ENCODE measurements at places on chromosomes 16 and 17. TPM values are rescaled to one million over a fixed set of nuclear protein-coding genes. Genes with fewer than 3 reads are reported as not detected.

- no peaks in the 10 kb centered on the region for H3K27me3 ChIP-seq
- DNase-seq = no peak
- H3K27ac ChIP-seq = no peak overlapping the region
- no peaks in the 10 kb centered on the region for H3K36me3 ChIP-seq
- no peaks in the 10 kb centered on the region for H3K4me1 ChIP-seq
Observed at GRCh38 chr16:23690771-23691482, 12.2 kb downstream of the PLK1 start.

GRCh38 chr16:89502081-89502843 lies 5.9 kb upstream of the SPG7 start:
- H3K36me3 ChIP-seq = no peaks in the 10 kb centered on the region
- H3K27ac ChIP-seq = no peak overlapping the region
- peaks cover 3% of the 10 kb centered on the region for H3K4me1 ChIP-seq
- no peak for DNase-seq
- H3K27me3 ChIP-seq = no peaks in the 10 kb centered on the region

The CDH8 gene
- total RNA-seq = not detected

The MYH4 gene
- not detected for total RNA-seq

The MT3 gene
- not detected for total RNA-seq

DNA sequence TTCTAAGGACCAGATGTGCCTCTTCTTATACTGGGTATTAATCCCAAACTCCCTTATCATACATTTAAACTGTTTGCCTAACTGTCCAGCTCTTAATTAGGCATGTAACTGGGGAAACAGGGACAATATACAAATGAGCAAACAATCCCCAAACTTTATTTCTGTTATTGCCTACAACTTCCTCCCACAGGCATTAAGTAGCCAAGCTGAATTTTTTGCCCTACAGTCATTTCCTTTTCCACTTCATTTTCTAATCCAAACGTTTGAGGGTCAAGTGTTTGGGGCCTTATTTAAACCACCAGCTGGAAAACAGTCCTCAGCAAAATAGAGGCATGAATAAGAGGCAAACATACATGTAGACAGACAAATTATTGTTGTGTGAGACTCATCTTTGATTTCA lies 77.4 kb upstream of the CCL2 start:
- no peaks in the 10 kb centered on the region for H3K36me3 ChIP-seq
- no peak for DNase-seq
- no peak overlapping the region for H3K27ac ChIP-seq

DNA sequence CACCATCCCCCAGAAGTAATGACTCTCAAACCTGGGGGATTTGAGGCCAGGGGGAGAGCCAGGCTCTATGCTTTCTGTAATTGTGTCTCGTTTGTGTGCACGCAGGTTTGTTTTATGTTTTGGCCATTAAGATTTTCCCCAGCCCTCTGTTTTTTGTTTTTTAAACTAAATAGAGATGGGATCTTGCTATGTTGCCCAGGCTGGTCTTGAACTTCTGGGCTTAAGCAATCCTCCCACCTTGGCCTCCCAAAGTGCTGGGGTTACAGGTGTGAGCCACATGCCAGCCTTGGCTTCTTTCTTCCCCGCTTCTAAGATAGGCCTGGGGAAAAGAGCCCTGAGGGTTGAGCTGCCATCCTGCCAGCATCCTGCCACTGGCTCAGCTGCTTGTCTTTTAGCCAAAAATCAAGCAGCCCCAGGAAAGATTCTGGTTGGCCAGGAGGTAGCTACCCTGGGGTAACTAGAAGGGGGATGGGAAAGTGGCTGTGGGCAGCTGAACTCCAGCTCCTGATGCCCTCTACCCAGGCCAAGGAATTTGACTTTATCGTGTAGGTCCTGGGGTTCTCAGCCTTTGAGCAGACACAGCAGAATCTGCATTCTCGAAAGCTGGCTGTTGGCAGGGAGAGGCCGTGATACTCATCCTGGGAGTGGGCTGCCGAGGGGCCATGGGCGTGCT lies 18.4 kb downstream of the KDM8 start:
- no peaks in the 10 kb centered on the region for H3K36me3 ChIP-seq
- H3K27me3 ChIP-seq = no peaks in the 10 kb centered on the region
- peak overlapping the region; percentile 3 for H3K27ac ChIP-seq
- no peak overlapping the region for H3K4me3 ChIP-seq
- H3K4me1 ChIP-seq = peaks cover 7% of the 10 kb centered on the region

GRCh38 chr16:66911112-66911511 lies 7.6 kb downstream of the CDH16 start:
- DNase-seq = no peak
- H3K4me3 ChIP-seq = no peak overlapping the region
- no peaks in the 10 kb centered on the region for H3K36me3 ChIP-seq
- no peak overlapping the region for H3K27ac ChIP-seq

The FSCN2 gene
- 5.0 TPM for total RNA-seq

DNA sequence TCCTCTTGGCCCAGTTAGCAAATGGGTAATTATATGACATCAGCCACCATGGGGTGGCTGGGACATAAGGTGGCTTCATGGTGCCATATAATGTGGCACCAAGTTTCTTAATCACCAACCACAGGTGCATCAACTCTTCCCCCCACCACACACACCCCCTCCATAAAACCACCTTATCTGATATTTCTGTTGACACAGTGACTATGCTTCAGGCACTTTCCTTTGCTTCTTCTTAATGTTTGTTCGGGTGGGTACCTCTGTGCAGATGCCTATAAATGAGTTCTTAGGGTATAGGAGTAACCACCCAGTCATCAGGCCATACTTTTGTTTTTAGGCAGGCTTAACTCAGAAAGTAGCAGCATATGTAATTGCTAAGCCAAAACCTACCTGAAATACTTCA lies 29.5 kb downstream of the RNF43 start:
- no peaks in the 10 kb centered on the region for H3K27me3 ChIP-seq
- H3K4me3 ChIP-seq = no peak overlapping the region
- no peak overlapping the region for H3K27ac ChIP-seq
- H3K4me1 ChIP-seq = no peaks in the 10 kb centered on the region
- no peaks in the 10 kb centered on the region for H3K36me3 ChIP-seq
- DNase-seq = no peak

GRCh38 chr17:1498869-1499268 lies 6.4 kb upstream of the MYO1C start:
- H3K4me1 ChIP-seq = no peaks in the 10 kb centered on the region
- no peak overlapping the region for H3K4me3 ChIP-seq
- H3K27ac ChIP-seq = no peak overlapping the region

DNA sequence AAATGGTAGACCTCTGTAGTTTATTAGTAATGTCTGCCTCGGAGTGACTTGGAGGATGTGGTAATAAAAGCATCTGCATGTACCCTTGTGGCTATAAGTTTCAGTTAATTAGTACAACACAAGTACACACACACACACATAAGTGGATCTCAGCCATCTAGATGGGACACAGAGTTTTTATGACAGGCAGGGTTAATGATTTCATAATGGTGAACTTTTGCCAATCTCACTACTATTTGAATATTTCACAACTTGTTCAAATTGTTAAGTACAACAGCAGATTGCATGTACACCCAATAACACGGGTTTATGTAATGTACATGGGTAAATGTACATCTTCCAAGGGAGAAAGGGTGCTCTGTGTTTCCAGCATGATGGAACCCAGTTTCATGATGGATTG lies 511.3 kb upstream of the HSBP1 start:
- no peaks in the 10 kb centered on the region for H3K27me3 ChIP-seq
- DNase-seq = no peak
- no peak overlapping the region for H3K4me3 ChIP-seq

GRCh38 chr17:61575352-61575975 lies 15.6 kb downstream of the NACA2 start:
- DNase-seq = no peak
- H3K27me3 ChIP-seq = no peaks in the 10 kb centered on the region
- no peak overlapping the region for H3K27ac ChIP-seq
- H3K36me3 ChIP-seq = no peaks in the 10 kb centered on the region
- H3K4me3 ChIP-seq = no peak overlapping the region

DNA sequence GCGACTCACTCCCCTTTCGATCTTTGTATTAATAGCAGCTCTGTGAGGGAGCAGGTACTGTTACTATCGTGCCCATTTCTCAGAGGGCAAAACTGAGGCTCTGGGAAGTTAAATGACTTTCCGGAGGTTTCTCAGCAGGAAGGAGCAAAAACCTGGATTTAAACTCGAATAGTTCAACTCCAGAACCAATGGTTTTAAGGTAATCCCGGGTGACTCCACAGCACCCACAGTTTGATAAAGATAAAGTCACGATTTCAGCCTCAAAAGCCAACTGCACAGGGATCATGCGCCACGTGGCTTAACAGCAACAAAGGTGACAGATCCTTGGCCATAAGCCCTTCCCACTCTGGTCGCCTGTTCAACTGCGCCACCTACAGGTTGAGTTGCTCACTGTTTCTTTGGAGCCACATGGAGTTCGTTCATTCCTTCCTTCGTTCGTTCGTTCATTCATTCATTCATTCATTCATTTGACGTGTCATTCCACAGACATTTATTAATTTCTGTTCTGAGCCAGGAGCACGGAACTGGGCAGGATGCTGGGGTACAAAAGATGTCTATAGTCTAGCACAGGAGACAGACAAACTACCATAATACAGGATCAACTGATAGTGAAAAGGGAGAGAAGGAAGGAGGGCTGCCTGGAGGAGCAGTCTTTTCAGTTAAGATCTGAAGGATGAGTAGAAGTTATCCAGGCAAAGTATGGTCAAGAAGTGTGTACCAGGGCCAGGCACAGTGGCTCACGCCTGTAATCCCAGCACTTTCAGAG lies 134.8 kb downstream of the HS3ST2 start:
- H3K36me3 ChIP-seq = no peaks in the 10 kb centered on the region
- H3K4me1 ChIP-seq = no peaks in the 10 kb centered on the region
- no peak overlapping the region for H3K27ac ChIP-seq

- no peaks in the 10 kb centered on the region for H3K27me3 ChIP-seq
- H3K36me3 ChIP-seq = no peaks in the 10 kb centered on the region
- no peak overlapping the region for H3K27ac ChIP-seq
- no peak for DNase-seq
Observed at GRCh38 chr17:58341861-58342475, 10.0 kb downstream of the SUPT4H1 start.

GRCh38 chr17:77512062-77512946 lies 371.5 kb downstream of the SEC14L1 start:
- no peak for DNase-seq
- H3K27me3 ChIP-seq = no peaks in the 10 kb centered on the region
- H3K4me3 ChIP-seq = no peak overlapping the region
- no peak overlapping the region for H3K27ac ChIP-seq
- no peaks in the 10 kb centered on the region for H3K4me1 ChIP-seq

The SMIM5 gene
- total RNA-seq = not detected

The SOST gene
- not detected for total RNA-seq

- no peak overlapping the region for H3K27ac ChIP-seq
- no peak for DNase-seq
- H3K36me3 ChIP-seq = no peaks in the 10 kb centered on the region
- H3K27me3 ChIP-seq = no peaks in the 10 kb centered on the region
Observed at GRCh38 chr17:17989081-17989480, 16.4 kb downstream of the DRC3 start.

The MYH1 gene
- not detected for total RNA-seq
